Epithelial cell of esophagus (primary cell): ENCODE measurements at places on chromosomes 7 and 10.
A peak's percentile ranks its signal among the peaks of the same experiment; 100 is the strongest.

DNA sequence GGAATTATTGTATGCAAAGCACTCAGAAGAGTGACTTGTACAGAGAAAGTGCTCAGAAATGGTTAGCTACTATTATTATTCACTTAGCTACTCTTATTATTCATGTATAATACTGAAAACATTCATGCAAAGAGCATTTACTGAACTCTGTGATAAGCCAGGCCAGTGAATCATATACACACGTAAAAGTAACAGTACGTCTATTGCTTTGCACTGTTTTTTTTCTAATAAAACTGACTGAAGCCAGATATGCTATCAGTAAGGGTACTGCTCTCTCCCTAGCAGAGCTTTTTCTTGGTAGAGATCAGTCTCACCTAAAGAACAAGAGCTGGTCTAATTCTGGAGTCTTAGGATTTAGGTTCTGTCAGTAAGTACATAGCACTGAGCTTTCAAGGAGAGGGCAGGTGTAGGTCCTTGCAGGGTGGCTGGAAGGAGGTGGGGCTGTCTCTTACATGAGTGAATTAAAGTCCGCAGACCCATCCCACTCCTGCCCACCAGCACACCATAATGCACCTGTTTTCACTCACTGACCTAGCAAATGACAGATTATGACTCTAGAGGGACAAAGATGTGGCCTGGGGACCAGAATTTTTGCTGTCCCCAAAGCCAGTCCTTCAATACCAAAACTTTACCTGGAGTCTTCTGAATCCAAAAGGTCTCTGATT lies 145.9 kb downstream of the ARID5B start:
- no peak for DNase-seq

DNA sequence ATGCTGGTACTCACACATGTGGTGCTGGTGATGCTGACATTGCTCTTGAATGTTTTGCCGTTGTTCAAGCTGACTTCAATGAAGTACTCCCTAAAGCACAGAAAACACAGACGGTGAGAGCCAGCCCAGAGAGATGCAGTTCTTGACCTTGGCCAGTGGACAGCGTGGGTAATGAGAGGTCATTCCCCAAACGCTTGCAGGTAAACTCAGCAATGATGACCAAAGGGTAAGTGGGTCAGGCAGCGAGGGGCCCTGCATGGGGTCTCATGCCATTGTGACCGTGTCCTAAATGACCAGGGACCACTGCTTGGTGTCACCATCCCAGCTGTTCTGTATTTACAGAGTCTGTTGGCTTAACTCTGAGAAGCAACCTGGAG lies 32.8 kb upstream of the ANTXRL start:
- no peak for DNase-seq

DNA sequence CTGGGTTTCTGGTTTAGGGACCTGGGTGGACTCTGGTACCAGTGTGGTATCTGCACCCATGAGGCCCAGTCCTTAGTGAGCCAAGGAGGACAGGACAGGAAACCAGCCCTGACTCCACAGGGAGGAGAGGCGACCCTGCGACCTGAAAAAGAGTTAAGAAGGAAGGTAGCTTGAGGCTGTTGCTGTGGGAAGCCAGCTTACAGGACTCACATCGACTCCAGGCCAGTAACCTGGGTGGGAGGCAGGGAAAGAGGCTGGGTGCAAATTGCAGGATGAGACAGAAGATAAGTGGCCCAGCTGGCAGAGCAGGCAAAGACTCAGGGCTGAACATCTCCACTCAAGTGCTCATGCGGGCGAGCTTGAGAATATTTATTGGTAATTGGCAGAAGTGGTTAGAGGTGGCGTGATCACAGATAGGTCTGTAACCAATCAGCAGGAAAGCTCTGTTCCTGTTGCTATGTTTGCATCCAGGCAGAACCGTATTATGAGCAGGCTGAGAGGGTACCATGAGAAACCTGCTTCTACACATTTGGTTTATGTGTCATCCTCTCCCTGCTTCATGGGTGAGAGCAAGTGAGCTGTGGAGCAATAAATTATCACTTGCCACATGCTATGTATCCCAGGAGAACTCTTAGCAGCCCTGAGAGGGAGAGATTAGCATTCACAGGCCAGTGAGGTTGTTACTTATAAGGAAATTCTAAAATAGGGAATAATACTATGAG lies 11.0 kb downstream of the TLL2 start:
- peak; percentile 82 for DNase-seq

GRCh38 chr10:84375011-84375410 lies 46.6 kb downstream of the CCSER2 start:
- peak; percentile 74 for DNase-seq

DNA sequence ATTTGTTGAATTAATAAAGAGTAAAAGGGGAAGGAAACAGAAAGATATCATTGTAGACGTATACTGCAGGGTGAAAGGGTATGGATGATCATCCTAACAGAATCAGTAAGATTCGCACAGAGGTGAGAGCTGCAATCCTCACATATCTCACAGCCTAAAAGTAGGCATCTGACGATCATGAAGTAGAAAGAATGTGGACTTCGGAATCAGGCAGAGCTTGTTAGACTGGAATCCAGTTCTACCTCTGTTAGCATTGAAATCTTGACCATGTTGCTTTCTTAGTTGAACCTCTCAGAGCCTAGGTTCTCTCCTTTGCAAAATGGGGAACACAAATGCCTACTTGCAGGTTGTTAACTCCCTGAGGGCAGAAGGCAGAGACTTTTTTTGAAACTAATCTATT lies 320.0 kb upstream of the C7orf33 start:
- peak; percentile 15 for DNase-seq

GRCh38 chr10:111128331-111129180 lies 51.7 kb downstream of the ADRA2A start:
- DNase-seq: peak; percentile 4
